ENCODE measurements at places on chromosomes 4 and X.
A peak's percentile ranks its signal among the peaks of the same experiment; 100 is the strongest.

- DNase-seq, result no peak
Measured at GRCh38 chr4:140150636-140150885, 3.4 kb downstream of the MAML3 start.

- DNase-seq, result no peak
Measured at GRCh38 chrX:76893930-76894329, 466.4 kb downstream of the MAGEE1 start.

GRCh38 chr4:13236485-13236884 is 247.7 kb downstream of the RAB28 start:
- no peak for DNase-seq

DNA sequence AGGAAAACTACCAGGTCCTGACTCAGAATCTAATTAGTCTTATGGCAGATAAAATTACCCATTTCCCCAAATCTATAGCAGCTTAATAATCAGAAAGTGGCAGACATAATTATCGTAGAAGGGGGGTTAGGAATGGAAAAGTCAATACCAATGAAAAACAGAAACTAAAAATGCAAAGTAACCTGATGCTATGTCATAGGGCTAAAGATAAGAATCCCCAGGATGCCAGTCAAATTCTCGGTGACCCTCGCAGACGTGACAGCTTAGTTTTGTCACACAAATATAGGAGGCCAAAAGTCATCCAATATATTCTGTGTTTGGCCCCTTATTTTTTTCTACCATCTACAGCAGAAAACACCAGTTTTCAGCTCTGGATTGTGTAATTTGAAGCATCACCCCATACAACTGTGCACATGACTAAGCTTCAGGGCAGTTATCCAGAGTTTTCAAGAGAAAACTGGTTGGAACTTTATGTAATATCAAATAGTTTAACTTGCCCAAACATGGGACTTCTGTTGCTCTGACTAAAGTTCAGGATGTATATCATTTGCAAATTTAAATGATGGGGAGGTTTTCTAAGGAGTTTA is 30.9 kb downstream of the RASSF6 start:
- peak; percentile 85 for DNase-seq

DNA sequence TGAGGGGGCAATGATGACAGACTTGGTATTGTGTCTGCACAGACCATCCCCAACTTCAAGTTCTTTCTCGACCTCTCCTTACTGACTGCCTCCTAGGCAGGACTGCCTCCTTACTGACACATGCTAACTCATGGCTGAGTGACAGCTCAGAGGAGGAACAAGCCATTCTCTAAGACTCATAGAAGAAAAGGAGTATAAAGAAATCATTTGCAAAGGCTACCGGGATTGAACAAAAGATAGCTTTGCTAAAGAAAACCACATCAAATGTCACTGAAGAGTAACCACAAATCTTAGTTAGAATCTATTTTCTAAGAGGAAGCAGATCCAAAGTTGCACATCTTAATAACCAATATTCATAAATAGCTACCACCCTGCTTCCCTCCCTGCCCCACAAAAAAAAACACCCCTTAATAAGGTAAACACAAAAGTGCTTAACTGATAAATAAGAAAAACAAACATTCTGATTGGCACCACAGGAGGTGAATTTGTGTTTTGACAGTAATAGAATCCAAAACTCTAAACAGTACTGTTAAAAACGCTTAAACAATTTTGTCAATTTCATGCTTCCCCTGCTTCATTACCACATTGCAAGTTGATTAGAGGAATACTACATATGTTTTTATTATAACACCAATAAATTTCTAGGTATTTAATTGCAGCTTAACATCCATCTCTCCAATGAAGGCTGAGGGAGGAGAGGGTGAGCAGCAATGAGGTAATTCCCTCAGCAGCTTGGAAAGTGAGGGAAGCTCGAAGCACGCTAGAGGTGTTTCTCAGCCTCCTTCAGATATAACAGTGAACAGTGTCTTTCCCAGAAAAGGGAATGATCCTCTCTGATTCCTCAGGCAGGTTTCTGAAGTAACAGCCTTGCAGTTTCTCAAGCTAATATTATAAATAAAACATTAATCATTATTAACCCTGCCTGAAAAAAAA is 160.0 kb downstream of the HNRNPD start:
- no peak for DNase-seq

GRCh38 chrX:101029665-101030064 is 22.2 kb downstream of the TRMT2B start:
- no peak for DNase-seq

DNA sequence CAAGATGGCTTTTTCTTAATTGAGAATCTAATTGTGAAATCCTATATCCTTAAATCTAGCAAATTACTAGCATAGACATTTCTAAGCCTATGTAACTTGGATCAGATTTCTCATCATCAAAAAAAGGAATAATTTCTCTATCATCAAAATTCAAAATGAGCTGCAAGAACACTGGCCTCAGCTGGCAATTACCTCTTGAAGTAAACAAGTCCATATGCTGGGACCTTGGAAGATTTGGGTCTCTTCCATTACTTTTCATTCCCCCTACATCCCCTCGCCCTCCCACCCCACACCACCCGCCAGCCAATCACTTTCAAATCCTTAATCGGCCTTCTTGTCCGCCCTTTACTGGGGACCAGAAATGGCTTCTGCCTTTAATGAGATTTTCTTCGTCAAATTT is 23.3 kb upstream of the MBTPS2 start:
- DNase-seq, result no peak

GRCh38 chrX:136708348-136708747 is 60.4 kb downstream of the CD40LG start:
- DNase-seq, result no peak

- no peak for DNase-seq
Measured at GRCh38 chr4:135186002-135186401, 984.4 kb upstream of the PABPC4L start.

- no peak for DNase-seq
Measured at GRCh38 chr4:164700471-164700870, 53.5 kb upstream of the SMIM31 start.

DNA sequence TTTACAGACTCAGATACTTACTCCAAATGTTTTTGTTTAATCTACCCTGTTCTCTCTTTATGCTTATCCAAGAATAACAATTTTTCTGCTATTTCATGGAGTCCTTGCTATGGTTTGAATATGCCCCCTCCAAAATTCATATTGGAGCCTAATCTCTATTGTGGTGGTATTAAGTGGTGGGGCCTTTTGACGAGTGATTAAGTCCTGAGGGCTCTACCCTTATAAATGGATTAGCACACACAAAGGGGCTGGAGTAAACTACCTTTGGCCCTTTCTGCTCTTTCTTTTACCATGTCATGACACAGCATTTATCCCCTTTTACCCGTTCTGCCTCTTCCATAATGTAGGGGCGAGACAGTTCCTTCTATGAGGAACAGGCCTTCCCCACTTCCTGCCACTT is 285.5 kb downstream of the GASK1B start:
- DNase-seq, result no peak

- DNase-seq, result no peak
Measured at GRCh38 chr4:28890949-28891775, 1829.0 kb upstream of the PCDH7 start.

- DNase-seq, result no peak
Measured at GRCh38 chrX:154542723-154543424, 3.8 kb downstream of the G6PD start.

DNA sequence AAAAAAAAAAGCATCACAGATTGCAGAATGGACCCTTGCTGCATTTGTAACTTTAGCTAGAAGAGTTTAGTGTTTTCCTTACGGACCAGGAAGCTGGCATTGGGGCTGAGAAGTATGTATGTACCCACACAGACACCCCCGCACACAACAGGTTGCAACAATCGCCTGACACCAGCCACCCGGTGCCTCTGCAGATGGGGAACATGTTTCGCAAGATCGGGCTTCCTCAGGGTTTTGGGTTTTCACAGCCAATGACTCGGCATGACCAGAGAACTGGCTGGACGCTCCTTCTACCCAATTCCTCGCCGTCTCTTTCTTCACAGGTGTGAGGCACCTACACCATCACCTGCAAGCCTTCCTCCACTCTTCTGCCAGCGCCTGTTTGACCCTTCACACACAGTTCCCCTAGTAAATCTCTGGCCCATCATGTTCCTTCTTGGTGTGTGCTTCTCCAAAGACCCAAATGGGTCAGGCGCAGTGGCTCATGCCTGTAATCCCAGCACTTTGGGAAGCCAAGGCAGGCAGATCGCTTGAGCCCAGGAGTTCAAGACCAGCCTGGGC is 70.4 kb downstream of the DHRSX start:
- DNase-seq, result no peak

GRCh38 chr4:108775921-108776320 is 13.1 kb upstream of the ETNPPL start:
- no peak for DNase-seq

GRCh38 chr4:72846280-72847111 is 223.0 kb downstream of the COX18 start:
- peak; percentile 22 for DNase-seq

DNA sequence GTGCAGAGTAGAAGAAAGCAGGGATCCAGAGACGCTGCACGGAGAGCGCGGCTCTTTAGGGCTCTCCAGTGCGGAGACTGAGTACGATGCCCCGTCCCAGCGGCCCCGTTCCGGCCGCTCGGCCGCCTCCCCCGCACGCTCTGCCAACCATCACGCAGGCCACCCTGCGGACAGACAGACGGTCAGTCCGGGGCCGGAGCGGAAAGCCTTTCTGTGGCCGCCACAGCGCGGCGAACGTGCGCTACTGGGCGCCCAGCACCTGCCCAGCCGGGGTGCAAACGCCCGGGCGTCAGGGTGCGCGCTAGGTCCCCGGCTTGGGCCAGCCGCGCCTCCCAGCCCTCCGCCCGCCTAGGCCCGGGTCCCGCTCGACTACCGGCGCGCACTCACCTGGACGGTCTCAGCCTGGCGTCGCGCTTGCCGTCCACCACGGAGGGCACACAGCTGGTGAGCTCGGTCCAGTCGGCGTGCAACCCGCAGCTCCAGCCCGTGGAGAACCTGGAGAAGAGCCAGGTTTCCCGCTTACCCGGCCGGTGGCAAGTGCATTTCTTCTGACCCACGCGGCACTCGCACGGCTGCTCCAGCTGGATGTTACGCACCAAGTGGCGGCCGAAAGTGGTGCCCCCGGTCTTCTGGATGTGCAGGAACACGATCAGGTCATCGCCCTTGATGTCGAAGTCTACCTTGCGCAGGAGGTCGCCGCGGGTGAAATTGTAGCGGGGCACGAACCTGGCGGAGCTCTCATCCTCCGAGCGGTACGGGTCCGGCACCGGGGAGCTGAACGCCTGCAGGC is 1.8 kb downstream of the HS6ST2 start:
- DNase-seq, result no peak

DNA sequence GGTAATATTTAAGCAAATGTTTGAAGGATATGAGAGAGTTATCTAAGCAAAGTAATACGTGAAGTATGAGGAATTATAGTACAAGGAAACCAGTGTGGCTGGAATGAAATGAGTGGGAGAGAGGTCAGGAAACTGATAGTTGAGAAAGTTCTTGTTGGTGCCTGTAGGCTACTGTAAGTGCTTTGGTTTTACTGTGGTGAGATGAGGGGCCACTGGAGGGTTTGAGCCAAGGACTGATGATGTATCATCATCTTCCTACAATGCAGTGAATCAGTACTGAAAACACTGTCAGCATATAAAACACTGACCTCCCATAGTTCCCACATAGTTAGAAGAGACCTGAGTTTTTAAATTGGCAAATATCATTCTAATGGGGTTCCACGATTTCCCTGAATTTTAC is 367.5 kb upstream of the CTSO start:
- DNase-seq, result peak; percentile 98

DNA sequence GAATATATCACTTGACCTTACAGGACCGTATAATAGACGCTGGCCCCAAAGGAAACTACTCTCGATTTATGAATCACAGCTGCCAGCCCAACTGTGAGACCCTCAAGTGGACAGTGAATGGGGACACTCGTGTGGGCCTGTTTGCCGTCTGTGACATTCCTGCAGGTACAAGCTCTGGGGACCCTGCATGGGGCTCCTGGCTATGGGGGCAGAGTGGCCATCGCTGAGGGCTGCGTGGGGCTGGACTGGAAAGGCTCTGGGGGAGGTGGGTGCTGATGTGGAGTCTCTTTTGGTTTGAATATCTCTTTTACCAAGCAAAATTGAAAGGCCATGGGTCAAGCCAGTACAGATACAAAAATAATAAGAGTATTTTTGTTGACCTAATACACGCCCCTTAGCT is 33.9 kb downstream of the NELFA start:
- DNase-seq, result no peak

- DNase-seq, result no peak
Measured at GRCh38 chrX:147635186-147635585, 276.5 kb upstream of the FMR1 start.

- DNase-seq, result no peak
Measured at GRCh38 chr4:174023641-174024040, 259.8 kb downstream of the FBXO8 start.

DNA sequence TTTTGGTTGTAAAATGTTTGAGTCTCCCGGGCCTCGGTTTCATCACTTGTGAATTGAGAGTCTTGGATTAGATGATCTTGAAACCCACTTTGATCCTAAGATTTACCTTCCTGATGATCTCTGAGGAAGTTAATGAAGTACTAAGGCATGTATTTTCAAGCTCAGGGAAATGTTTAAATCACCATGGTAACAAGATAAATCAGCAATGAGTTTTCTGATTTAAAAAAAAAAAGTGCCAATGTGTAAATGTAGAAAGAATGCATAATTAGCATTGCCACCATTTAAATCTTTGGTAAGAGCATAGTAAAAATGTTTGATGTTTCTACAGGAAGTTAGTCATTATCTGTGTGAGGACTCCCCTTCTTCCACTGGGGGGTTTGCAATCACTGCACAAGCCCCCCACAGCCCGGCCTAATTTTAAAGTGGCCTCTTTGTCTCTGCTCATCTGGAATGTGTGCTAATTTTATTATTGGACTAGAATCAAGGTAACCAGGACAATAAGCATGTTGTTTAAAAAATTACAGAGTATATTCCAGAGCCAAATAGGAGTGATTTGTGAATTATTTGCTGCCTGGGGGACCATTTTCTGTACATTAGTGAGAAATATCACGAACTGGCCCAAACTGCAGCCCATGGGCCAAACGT is 93.6 kb downstream of the SLC34A2 start:
- no peak for DNase-seq

DNA sequence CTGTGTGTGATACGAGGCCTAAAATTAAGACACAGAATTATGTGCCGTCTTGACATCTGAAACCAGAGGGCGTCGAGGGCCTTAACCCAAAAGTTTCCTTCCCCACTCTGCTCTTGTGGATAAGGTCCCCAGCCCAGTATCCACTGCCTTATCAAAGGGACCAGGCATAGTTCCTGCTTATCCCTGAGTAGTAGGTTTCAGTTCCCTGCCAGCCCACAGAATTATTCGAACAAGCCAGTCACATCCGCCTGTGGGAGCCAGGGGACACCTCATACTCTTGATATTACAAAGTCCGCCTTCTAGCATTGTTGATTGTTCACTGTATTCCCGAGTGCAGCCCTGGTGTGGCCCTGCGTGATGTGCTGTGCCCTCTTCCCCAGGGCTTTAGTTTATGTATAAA is 5.4 kb upstream of the MMRN1 start:
- DNase-seq, result no peak

DNA sequence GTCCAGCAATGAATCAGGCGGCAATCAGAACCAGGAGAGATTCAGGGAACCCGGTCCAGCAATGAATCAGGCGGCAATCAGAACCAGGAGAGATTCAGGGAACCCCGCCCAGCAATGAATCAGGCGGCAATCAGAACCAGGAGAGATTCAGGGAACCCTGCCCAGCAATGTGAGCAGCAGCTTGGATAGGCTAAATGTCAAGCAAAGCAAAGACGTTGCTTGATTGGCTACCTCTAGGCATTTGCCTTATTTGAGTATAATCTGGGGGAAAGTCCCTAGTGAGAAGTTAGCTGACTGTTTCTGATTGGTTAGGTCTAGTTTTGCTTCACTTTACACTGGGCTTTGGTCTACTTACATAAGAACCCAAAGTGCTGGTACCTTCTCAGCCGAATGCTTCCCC is 1212.2 kb upstream of the TENM3 start:
- no peak for DNase-seq

- peak; percentile 95 for DNase-seq
Measured at GRCh38 chr4:26936284-26937065, 75.8 kb downstream of the STIM2 start.

Data from amniotic epithelial cell (primary cell).